ENCODE measurements at places on chromosomes 11 and 22.

DNA sequence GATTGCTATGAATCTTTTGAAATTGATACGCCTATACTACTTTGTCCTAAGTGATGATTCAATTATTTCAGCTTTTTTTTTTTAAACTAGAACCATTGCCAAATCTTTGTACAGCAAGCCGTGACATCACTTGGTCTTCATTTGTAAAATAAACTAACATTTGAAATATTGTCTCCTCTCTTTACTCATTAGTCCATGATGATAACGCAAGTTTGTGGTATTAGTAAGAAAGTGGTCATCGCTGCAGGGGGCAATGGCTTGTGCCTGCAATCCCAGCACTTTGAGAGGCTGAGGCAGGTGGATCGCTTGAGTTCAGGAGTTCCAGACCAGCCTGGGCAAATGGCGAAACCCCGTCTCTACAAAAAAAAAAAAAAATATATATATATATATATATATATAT, 12.9 kb upstream of the ARHGAP42 start:
- DNase-seq: no peak

GRCh38 chr11:123434262-123434661, 4.2 kb downstream of the GRAMD1B start:
- DNase-seq: peak; percentile 3

- no peak for DNase-seq
Observed at GRCh38 chr11:1387961-1388762, 1.6 kb upstream of the BRSK2 start.

DNA sequence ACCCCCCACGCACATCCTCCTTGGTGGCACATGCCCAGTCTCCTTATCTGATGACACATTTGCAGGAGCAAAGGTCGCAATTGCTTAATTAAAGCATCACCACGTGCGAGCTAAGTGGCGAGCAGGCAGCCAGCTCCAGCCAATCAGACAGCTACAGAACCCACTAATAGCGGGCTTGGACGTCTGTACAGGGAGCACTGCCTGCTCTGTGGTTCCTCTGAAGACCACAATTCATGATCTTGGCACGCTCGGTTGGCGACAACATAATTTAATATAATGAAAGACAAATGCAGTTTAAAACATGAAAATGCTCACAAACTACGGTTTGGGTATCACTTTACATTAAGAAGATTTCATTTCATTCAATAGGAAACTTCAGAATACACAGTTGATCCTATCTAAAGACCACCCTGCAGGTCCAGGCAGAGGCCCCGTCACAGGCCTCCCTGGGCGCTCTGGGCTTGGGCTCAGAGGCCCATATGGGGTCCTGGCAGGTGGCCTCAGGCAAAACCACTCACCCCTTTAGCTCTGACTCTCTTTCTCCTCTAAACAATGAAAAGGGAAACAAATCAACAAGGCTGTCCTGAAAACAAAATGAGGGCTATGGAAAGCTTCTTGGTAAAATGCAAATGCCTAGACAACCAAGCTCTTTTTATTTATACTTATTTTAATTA, 10.4 kb downstream of the PACSIN2 start:
- no peak for DNase-seq

DNA sequence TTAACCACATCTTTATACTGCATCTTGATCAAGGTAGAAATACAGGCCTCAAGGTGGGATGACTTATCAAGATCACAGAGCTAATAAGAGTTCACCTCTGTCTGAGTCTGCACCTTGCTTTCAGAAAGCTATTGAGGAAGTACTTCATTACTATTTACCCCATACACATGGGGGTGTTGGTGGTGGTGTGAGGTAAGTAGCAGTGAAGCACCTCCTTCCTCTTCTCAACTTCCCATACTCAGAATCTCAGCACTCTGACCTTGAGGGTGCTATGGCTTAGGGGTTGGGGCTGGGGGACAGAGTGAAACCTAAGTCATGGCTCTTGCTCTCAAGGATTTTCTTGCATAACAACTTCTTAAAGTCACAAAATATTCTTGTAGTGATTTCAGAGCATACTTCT, 56.9 kb downstream of the ME3 start:
- DNase-seq: no peak

- DNase-seq: no peak
Observed at GRCh38 chr22:35899736-35900135, 128.9 kb downstream of the RBFOX2 start.

DNA sequence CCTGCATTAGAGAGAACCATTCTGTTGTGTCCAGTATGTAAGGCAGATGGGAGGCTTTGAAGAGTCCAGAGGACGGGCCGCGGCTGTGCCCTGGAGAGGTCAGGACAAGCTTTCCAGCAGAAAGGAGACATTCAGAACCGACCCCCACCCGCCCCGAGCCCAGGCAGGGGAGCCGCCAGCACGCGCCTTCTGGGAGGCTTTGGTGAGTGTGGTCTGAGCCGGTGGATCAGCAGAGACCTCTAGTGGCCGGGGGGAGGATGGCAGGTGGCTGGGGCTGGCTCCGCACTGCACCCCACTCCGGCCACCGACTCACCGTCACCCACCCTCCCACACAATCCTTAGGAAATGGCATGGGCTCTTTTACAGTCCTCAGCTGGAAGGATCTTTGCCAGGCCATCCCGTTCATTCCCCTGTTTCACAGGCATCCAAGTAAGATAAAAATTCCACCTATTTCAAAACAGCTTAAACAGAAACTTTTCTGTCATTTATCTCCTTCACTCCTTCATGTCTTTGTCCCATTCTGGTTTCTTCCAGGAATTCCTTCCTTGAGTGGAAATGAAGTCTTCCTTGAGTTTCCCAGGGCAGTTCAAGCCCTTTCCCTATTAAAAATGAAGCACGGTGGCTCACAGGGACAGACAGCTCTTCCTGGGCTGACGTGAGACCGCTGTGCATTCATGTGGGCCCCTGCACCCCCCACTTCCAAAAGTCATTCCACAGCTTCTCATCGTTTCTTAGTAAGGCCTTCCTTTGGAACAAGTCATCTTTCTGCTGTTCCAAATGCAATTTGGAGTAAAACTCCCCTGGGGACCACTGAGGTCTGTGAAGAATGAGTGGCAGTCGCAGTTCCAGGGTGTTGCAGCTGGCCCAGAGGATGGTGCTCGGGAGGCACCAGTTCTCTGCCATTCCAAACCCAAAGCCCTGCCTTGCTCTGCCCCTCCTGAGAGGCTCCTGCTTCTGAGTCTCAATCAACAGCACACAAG, 91.0 kb downstream of the FEZ1 start:
- peak; percentile 30 for DNase-seq

DNA sequence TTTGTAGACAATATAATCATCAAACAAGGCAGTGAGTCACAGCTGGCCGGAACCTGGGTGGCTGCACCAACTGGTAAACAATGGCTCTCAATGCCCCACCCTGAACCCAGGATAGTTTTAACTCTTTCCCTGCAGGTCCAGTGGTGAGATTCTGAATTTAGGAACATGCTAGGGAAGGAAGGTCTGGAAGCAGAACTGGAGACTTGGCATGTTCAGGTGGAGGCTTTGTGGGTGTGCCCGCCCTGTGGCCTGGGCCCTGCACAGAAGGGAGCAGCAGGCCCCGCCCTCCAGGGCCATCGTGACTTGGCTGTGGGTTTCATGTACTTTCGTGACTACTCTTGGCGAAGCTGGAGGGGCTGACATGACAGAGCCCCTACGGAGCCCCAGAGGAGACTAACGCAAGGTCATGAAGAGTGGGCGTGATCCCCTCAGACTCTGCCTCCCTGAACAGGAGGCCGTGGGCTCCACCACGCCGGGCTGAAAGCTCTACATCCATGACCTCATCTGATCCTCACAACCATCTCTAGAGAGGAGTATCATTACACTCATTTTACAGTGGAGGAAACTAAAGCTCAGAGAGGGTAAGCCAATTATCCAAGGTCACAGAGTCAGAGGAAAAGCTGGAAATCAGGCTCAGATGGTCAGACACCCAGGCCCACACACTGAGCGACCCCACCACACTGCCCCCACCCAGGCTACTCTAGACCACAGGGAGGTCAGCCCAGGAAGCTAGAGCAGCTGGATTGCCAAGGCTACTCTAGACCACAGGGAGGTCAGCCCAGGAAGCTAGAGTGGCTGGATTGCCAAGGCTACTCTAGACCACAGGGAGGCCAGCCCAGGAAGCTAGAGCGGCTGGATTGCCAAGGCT, 27.3 kb downstream of the MAFF start:
- peak; percentile 48 for DNase-seq

GRCh38 chr22:19130959-19131684, at the start of gene TSSK2:
Gene TSSK2, plus strand, starts transcription at chr22:19131308. Its CDS starts 92 bp downstream, at chr22:19131400.
- no peak for DNase-seq

- no peak for DNase-seq
Observed at GRCh38 chr22:48719978-48720661, 1107.6 kb downstream of the BRD1 start.

DNA sequence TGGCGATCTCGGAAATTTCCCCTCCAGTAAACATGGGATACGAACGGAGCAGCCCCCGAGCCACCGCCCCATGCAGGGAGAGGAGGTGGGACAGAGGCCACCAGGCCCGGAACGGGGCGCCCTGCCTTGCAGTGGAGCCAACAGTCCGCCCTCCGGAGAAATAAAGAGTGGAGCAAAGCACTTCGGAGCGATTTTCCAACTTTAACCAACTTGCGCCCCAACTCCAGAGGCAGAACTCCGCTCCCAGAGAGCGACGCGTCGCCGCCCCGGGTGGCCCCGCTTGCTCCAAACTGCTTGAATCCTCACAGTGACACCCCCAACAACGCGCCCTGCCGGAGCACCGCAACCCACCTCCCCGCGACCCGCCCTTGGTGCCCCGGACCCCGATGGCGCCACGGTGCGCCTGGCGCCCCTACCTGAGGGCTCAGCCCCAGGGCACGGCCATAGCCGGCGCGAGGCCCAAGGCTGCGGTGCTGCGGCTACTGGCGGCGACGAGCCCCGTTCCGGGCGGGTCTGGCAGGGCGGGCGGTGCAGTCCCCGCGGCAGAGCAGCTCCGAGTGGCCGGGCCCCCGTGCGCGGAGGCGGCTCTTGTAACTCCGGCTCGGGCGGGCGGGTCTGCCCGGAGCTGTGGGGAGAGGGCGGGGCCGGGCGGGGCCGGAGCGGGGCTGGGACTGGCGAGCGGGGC, at the start of gene AHNAK:
Gene AHNAK, minus strand, starts transcription at position 563 of the 685 bp plus-strand sequence. CDS start 10,708 bp downstream, outside the sequence.
- no peak for DNase-seq

All from COR-L47 (cell line).